ENCODE measurements at places on chromosomes 4 and X. TPM values are rescaled to one million over a fixed set of nuclear protein-coding genes. Genes with fewer than 3 reads are reported as not detected.

The AKAP17A gene
- total RNA-seq: 73.0 TPM

The CPE gene
- 0.10 TPM for total RNA-seq

The FAM9C gene
- total RNA-seq: not detected

The PNMA3 gene
- total RNA-seq: 1.3 TPM

The PPEF2 gene
- total RNA-seq: 0.63 TPM

The CYSLTR1 gene
- 15.8 TPM for total RNA-seq

The MAGEA1 gene
- not detected for total RNA-seq

The ARHGAP36 gene
- not detected for total RNA-seq

The AREG gene
- total RNA-seq: 20.1 TPM

The SSX2 gene
- not detected for total RNA-seq

The KDR gene
- not detected for total RNA-seq

The TAF7L gene
- total RNA-seq: not detected

The ZBTB33 gene
- total RNA-seq: 52.8 TPM

The UPF3B gene
- total RNA-seq: 2.3 TPM

The ARHGAP6 gene
- 5.4 TPM for total RNA-seq

The DUSP21 gene
- not detected for total RNA-seq

The TMEM35A gene
- total RNA-seq: not detected

The VCX3A gene
- not detected for total RNA-seq

The ADAD1 gene
- not detected for total RNA-seq

The SLC49A3 gene
- 2.9 TPM for total RNA-seq

The DCLK2 gene
- 0.31 TPM for total RNA-seq

Data from mononuclear cell (primary cell).